ENCODE measurements at places on chromosomes 6 and 20.

DNA sequence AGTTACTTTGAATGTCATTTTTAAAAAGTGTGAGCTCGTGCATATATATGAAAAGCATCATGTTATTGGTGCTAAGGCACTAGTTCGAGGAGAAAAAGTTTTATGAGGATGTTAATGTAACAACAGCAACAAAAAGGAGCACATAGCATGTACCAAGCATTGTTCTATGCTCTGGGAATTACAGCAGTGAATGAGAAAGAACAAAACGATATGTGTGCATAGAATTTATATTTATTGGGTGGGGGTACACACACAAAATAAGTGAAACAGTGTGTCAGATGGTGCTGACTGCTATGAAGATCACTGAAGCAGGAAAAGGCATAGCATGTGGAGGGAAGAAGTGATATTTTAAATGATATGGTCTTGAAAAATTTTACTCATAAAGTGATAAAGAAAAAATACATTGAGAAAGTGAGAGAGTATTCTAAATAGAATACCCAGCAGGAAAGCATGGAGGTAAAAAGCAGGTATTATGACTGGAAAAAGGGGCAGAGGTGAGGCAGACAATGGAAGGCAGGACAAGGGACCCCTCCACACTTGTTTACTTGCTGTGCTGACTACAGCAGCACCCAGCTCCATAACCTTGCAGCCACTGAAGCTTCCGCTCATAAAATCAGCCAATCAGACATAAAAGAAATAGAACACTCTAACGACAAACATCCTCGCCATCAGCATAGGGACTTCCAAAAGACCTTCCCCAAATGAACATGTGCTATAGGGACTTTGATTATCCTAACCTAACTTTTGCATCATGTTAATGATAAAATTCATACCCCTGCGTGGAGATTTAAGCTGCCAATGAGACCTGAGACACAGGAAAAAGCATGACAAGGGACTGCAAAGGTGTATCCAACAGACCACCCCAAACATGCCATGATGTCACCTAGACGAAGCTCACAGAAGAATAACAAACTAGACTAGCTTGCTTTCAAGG, 119.9 kb downstream of the HFE start:
- no peaks in the 10 kb centered on the region for H3K4me1 ChIP-seq
- DNase-seq, result no peak
- no peak overlapping the region for H3K27ac ChIP-seq
- H3K4me3 ChIP-seq, result no peak overlapping the region
- no peaks in the 10 kb centered on the region for H3K36me3 ChIP-seq

- H3K27me3 ChIP-seq, result peaks cover 7% of the 10 kb centered on the region
- no peak for DNase-seq
- no peaks in the 10 kb centered on the region for H3K4me1 ChIP-seq
Observed at GRCh38 chr6:43269273-43270007, 26.2 kb downstream of the TTBK1 start.

DNA sequence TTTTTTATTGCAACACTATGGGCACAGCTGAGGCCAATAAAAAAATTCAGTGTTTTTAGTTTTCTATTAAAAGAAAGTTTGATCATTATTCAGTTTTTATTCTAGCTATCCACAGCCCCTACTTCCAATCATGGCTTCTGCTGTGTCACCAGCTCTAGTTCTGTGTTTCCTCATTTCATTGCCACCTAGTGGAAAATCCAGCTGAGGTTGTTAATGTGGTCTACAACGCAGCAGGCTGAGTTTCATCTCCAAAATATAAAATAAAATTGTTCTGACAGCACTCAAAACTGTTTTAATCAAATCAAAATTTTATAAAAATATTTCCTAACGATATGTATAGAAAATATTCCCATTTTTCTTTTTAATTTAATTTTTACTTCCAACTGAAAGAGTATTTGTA, 13.6 kb downstream of the COL9A1 start:
- no peaks in the 10 kb centered on the region for H3K27me3 ChIP-seq
- H3K4me1 ChIP-seq, result no peaks in the 10 kb centered on the region
- no peaks in the 10 kb centered on the region for H3K36me3 ChIP-seq
- no peak overlapping the region for H3K27ac ChIP-seq
- no peak overlapping the region for H3K4me3 ChIP-seq

GRCh38 chr20:56322681-56323080, 36.1 kb upstream of the FAM210B start:
- no peaks in the 10 kb centered on the region for H3K4me1 ChIP-seq
- no peak overlapping the region for H3K4me3 ChIP-seq
- H3K27ac ChIP-seq, result no peak overlapping the region
- no peaks in the 10 kb centered on the region for H3K36me3 ChIP-seq

DNA sequence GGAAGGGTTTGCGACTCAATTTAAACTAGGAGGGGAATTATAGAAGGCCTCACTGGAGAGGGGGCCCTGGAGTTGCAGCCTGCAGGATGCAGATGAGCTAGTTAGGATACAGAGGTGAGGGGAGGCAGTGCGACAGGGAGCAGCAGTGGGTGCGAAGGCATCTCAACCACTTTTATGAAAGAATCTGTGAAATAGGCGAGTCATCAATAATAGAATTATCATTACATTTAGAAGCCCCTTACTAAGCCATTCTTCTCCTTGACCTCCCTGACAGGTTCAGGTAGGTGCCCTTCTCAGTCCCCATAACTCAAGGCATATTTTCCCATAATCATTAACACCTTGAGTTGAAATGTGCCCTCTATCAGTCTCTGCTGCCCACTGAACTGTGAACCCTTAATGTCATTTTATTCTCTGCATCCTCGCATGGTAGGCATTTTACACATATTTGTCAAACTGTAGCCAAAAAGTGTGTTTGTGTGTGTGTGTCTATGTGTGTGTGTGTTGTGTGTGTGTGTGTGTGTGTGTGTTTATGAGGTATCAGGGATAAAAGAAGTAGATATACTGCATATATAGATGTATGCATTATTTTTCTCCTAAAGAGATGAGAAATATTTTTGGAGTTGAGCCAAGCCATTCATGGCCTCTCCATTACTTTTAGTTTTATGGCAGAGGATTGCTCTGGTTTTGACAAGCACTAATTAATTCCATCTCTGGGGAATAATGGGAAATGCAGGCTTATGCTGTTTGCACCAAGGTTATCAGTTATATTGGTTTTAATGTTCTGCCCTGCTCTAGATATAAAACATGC, 898.8 kb downstream of the KIF16B start:
- H3K27me3 ChIP-seq, result no peaks in the 10 kb centered on the region
- no peak overlapping the region for H3K4me3 ChIP-seq
- no peaks in the 10 kb centered on the region for H3K4me1 ChIP-seq
- DNase-seq, result no peak

DNA sequence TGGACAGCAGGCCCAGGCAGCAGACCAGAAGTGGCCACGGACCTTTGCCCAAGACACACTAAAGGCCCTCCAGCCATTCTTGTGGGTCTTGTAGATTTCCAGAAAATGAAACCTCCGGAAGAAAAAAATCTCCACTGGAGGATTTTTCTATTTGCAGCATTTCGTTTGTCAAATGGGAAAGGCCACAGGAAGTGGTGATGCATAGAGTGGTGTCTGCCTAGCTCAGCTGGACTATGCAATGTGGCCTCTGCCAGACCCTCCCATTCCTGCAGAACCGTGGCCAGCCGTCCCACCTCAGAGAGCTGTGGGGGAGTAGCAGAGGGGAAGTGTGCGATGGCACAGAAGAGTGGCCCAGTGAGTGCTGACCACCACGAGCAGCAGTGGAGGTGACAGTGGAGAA, 24.0 kb upstream of the INSM1 start:
- H3K4me1 ChIP-seq, result no peaks in the 10 kb centered on the region
- H3K4me3 ChIP-seq, result no peak overlapping the region
- no peak overlapping the region for H3K27ac ChIP-seq
- H3K27me3 ChIP-seq, result no peaks in the 10 kb centered on the region

DNA sequence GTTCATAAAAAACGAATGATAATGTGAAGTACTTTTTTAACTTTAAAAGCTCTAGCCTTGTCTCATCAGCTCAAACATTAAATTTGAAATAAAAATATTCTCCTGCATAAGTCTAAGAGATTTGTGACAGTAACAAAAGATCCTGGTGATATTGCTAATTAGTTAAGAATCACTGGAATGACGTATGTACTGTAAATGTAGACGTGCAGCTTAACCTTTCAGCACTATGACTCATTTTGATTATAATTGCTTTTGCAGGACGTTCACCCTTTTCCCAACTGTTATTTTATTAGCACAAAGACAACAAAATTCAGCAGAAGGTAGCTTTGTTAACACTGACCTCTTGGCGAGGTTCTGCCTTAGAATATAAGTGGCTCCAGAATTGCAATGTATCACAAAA, 68.6 kb downstream of the TENT5A start:
- H3K27ac ChIP-seq, result no peak overlapping the region
- H3K36me3 ChIP-seq, result no peaks in the 10 kb centered on the region
- no peak overlapping the region for H3K4me3 ChIP-seq

- H3K4me3 ChIP-seq, result no peak overlapping the region
- DNase-seq, result no peak
- H3K27me3 ChIP-seq, result no peaks in the 10 kb centered on the region
- no peaks in the 10 kb centered on the region for H3K36me3 ChIP-seq
Observed at GRCh38 chr20:7792150-7792869, 147.9 kb downstream of the HAO1 start.

GRCh38 chr6:41560431-41561192, 14.4 kb downstream of the FOXP4 start:
- peak overlapping the region; percentile 20 for H3K4me3 ChIP-seq
- H3K4me1 ChIP-seq, result peaks cover 7% of the 10 kb centered on the region
- peaks cover 3% of the 10 kb centered on the region for H3K36me3 ChIP-seq

GRCh38 chr6:100780648-100781047, 100.5 kb downstream of the ASCC3 start:
- no peak overlapping the region for H3K27ac ChIP-seq
- no peak for DNase-seq
- H3K4me3 ChIP-seq, result no peak overlapping the region
- H3K36me3 ChIP-seq, result no peaks in the 10 kb centered on the region
- H3K4me1 ChIP-seq, result no peaks in the 10 kb centered on the region

- no peak overlapping the region for H3K4me3 ChIP-seq
- H3K4me1 ChIP-seq, result no peaks in the 10 kb centered on the region
- no peak for DNase-seq
- no peak overlapping the region for H3K27ac ChIP-seq
- no peaks in the 10 kb centered on the region for H3K36me3 ChIP-seq
Observed at GRCh38 chr20:1499528-1500420, 8.6 kb upstream of the SIRPB2 start.

Measured in ascending aorta (tissue), 2 donors.